ENCODE measurements at places on chromosomes 1 and 21.
A peak's percentile ranks its signal among the peaks of the same experiment; 100 is the strongest.

GRCh38 chr1:225435957-225436392, 8.1 kb upstream of the LBR start:
- H3K4me3 ChIP-seq: no peak overlapping the region
- no peak for DNase-seq
- peaks cover 12% of the 10 kb centered on the region for H3K27me3 ChIP-seq
- H3K27ac ChIP-seq: no peak overlapping the region
- no peaks in the 10 kb centered on the region for H3K4me1 ChIP-seq
- H3K36me3 ChIP-seq: peaks cover 13% of the 10 kb centered on the region

DNA sequence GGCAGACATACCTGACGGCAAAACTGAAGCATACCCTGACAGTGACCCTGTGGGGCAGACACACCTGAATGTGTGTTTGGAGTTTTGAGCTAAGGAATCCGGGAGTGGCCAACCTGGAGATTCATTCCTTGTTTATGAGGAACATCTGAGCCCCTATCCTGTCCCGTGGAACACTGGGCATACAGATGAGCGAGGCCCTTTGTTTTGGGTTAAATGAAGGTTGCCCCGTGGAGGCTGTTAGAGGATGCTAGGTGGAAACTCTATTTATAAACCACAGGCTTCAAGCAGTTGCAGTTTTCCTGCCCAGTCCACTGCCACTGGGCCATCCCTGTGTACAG, 18.1 kb downstream of the GALNT2 start:
- DNase-seq: no peak
- H3K27me3 ChIP-seq: peaks cover 3% of the 10 kb centered on the region
- H3K4me3 ChIP-seq: no peak overlapping the region

DNA sequence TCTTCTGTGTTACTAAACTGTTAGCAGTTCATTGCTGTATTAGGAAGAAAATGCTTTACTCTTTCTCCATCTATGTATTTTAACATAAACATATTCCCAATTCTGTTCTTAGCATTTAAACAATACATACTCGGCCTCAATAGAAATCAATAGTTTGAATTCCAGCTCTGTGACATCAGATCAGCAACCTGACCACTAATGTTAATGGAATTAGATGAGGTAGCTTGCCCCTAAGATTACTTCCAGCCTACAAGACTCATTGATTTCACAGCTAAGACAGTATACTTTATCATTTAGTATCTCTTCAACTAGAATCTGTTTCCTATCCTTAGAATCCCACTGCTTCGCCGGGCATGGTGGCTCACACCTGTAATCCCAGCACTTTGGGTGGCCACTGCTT, 38.9 kb downstream of the EPRS1 start:
- DNase-seq: no peak
- no peak overlapping the region for H3K4me3 ChIP-seq
- peaks cover 50% of the 10 kb centered on the region for H3K36me3 ChIP-seq
- H3K27me3 ChIP-seq: no peaks in the 10 kb centered on the region
- H3K4me1 ChIP-seq: no peaks in the 10 kb centered on the region
- 0 out of 2 replicates have a peak overlapping the region, but pooled peaks have one; percentile 41 for H3K27ac ChIP-seq

GRCh38 chr1:113256348-113256729, 134.0 kb upstream of the MAGI3 start:
- peak overlapping the region; percentile 84 for H3K27ac ChIP-seq
- no peaks in the 10 kb centered on the region for H3K36me3 ChIP-seq
- peak overlapping the region; percentile 14 for H3K4me3 ChIP-seq
- H3K4me1 ChIP-seq: peaks cover 51% of the 10 kb centered on the region
- H3K27me3 ChIP-seq: no peaks in the 10 kb centered on the region
- DNase-seq: no peak

- no peak overlapping the region for H3K4me3 ChIP-seq
- no peaks in the 10 kb centered on the region for H3K36me3 ChIP-seq
- DNase-seq: no peak
- no peak overlapping the region for H3K27ac ChIP-seq
- H3K4me1 ChIP-seq: peaks cover 4% of the 10 kb centered on the region
- no peaks in the 10 kb centered on the region for H3K27me3 ChIP-seq
Measured at GRCh38 chr1:227841096-227841495, 25.6 kb downstream of the PRSS38 start.

DNA sequence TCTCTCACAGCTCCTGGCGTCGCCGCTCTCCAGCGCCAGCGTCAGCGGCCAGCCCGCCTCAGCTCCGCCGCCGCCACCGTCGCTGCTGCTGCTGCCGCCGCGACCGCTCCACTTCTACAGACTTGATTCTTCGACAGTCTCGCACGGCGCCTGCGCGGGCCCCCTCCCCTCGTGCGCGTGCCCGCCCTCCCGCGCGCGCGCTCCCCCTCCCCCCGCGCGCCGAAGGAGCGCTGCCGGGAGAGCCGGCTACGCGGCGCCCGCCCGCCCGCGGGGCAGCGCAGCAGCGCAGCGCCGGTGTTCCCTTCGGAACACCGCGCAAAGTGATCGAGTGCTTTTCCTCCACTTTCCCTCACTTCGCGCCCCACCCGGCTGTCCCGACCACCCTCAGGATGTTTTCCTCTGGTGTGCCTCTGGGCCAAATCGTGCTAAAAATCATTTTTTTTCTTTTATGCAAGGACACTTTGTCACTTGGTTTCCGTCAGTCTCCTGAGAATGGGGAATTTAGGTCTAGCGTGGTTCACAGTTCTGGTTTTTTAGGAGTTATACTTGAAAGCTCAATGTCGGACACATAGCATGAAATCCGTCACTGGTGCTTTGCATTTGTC, at the start of gene IRF2BP2:
Gene IRF2BP2, minus strand, starts transcription at position 118 of the 605 bp plus-strand sequence. CDS start 684 bp downstream, outside the sequence.
- no peaks in the 10 kb centered on the region for H3K27me3 ChIP-seq
- peaks cover 31% of the 10 kb centered on the region for H3K36me3 ChIP-seq
- peaks cover 59% of the 10 kb centered on the region for H3K4me1 ChIP-seq

DNA sequence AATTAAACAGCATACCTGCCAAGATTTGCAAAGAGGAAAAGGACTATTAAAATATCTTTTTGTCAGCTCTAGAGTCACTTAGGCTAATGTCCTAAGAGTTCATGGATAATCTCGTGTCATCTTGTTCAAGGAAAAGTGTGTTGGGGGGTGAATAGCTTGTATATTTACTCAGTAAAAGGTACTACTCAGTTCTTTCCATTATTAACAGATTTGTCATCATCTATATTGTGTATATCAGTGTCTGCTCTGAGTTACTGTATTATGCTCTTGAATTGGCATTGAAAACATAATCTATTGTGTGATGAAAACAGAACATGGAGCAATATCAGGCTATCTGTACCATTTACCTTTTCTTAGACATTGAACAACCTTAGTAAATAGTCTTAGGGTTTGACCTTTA, 41.9 kb downstream of the SMG7 start:
- peaks cover 11% of the 10 kb centered on the region for H3K36me3 ChIP-seq
- no peak overlapping the region for H3K27ac ChIP-seq
- no peak for DNase-seq
- peaks cover 24% of the 10 kb centered on the region for H3K4me1 ChIP-seq
- no peak overlapping the region for H3K4me3 ChIP-seq
- no peaks in the 10 kb centered on the region for H3K27me3 ChIP-seq

DNA sequence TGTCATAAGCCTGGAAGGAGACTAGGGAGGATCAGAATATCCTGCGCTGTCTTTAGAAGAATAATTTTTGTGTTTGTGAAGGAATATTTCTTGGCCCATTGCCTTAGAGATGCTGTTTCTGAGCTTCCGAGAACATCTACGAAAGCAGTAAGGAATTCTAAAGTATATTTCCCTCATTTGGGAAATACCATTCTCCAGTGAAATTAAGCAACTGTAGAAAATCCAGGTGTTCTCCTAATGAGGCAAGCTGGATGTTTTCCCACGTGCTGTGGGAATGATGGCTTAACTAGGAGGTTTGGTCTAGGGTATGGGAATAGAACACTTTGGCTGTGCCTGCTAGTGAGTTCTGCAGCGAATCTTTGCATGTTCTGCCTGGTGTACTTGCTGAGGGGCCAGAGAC, 168.9 kb upstream of the KIAA0040 start:
- H3K27me3 ChIP-seq: peaks cover 11% of the 10 kb centered on the region
- no peaks in the 10 kb centered on the region for H3K36me3 ChIP-seq
- no peak overlapping the region for H3K27ac ChIP-seq

DNA sequence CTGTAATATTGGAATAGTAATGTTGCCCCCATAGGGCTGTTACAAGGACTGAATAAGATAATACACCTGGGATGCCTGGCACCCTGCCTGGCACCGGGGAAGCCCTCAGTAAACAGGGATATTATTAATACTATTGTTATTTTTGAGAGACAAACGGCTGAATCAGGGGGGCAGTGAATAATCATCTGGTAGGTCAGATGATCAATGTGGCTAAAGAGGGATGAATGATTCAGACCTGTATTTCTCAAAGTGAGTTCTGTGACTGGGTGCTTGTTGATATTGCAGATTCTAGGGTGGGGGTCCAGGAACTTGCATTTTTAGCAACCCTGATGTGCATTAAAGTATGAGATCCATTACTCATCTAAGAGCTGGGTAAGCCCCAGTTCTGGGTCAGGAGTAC, 46.2 kb upstream of the BCL10 start:
- H3K4me3 ChIP-seq: no peak overlapping the region
- no peaks in the 10 kb centered on the region for H3K36me3 ChIP-seq
- DNase-seq: no peak
- H3K27ac ChIP-seq: no peak overlapping the region
- H3K4me1 ChIP-seq: peaks cover 33% of the 10 kb centered on the region

DNA sequence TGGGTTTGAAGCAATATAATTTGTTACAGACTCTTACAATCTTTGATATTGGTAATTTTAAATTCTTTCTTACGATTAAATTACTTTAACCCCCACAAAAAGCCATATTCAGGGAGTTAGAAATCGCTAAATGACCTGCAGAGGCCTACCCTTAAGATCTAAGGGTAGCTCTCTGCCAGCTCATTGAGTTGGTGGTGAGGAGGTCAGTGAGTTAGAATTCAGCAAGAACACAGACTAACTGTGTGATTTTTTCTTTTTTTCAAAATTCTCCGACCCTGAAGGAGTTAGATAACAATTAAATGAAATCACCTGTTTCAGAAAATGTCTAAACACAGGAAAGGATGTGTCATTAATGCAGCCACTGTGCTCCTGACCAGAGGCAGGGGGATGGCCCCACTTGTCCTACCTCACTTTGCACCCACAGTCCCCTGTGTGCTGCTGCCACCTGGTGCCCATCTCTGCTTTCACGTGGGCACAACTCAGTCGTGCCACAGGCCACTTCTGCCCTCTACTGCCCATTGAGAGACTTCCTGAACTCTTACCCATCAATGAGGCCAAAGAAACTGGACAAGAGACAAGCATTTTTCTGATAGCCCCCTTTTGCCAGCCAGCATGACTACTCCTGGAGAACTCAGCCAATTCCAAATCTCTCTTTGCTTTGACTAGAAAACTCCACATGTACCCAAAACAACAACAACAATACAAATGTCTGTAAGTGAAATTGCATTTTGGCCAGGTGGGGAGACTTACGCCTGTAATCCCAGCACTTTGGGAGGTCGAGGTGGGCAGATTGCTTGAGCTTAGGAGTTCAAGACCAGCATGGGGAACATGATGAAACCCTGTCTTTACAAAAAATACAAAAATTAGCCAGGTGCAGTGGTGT, 8.4 kb downstream of the CFAP45 start:
- H3K27me3 ChIP-seq: peaks cover 2% of the 10 kb centered on the region
- no peak overlapping the region for H3K27ac ChIP-seq
- DNase-seq: peak; percentile 82
- peaks cover 9% of the 10 kb centered on the region for H3K4me1 ChIP-seq
- no peak overlapping the region for H3K4me3 ChIP-seq

DNA sequence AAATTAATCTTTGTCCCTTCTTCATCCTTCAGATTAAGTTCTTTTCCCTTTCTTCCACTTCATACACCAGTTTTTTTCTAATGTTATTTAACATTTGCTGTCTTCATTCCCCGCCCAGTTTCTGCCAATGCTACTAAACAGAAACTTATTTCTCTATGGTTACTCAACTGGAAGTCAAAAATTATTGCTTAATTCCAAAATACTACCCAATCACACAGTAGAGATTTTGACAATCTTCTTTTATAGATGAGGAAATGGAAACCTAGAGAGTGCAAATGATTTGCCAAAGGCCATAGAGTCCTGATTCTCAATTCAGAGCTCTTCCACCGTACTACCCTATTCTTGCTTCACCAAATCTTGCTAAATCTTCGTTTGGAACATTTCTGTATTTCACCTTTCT, 58.1 kb upstream of the SH3GLB1 start:
- no peaks in the 10 kb centered on the region for H3K4me1 ChIP-seq
- H3K27ac ChIP-seq: no peak overlapping the region
- no peak overlapping the region for H3K4me3 ChIP-seq
- H3K36me3 ChIP-seq: no peaks in the 10 kb centered on the region

GRCh38 chr1:70978623-70979022, 69.0 kb downstream of the PTGER3 start:
- H3K27me3 ChIP-seq: no peaks in the 10 kb centered on the region
- no peak overlapping the region for H3K27ac ChIP-seq
- DNase-seq: no peak
- H3K4me3 ChIP-seq: no peak overlapping the region
